GM18507 (cell line): ENCODE measurements at places on chromosomes 5 and 9.

DNA sequence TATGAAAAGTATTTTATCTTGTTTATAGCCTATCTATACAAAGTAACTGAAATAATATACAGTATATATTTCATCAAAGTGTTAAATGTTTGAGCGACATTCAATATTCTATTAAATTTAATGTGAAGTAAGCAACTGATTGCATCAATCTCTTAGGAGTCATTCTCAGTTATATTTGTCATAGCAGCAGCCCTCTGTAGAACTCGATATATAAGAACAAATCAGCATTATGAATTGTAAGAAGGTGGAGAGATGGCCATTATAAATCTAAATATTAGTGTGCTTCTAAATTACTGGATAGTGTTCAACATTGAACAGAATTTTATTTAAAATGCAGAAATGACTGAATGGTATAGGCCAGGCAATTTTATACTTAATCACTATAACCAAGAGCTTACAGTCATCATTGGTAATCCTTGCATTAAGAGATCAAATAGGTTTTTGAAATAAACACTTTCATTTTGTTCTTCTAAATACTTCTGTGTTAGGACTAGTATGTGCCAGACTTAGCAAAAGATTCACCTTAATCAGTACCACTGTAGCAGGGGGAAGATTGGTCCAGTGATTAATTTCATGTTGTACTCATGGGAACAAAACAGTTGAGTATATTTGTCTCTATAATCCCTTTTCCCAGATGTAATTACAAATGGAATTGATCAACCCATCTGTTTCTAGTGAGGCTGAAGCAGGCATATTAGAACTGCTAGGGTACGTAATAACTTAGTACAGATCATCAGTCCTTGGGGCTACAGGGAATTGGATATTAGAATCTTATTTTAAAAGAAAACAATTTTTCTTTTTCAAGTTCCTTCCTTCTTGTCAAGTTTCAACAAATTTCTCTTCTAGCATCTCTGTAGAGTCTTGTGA is 108.3 kb upstream of the TYRP1 start:
- no peak for DNase-seq

DNA sequence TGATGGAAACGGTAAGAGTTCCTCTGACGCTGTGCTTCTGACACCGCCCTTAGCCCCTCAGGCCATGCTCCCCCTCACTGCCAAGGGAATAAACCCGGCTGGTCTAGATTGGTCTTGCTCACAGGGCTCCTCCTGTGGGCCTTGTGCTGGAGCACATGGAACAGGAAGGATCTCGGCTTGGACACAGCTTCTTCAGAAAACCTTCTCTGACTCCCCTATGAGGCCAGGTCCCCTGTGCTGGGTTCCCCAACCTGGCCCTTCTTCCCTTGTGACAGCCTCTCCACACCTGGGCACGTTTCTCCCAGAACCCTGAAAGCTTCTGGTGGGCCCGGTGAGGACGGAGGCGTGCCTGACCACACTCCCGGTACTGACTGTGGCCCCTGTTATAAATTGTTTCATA is 8.2 kb downstream of the SPATA31E1 start:
- no peak for DNase-seq

GRCh38 chr5:39079147-39079546 is 4.9 kb upstream of the RICTOR start:
- DNase-seq, result no peak

- DNase-seq, result no peak
Measured at GRCh38 chr9:133351908-133352634, 4.1 kb downstream of the RPL7A start.

DNA sequence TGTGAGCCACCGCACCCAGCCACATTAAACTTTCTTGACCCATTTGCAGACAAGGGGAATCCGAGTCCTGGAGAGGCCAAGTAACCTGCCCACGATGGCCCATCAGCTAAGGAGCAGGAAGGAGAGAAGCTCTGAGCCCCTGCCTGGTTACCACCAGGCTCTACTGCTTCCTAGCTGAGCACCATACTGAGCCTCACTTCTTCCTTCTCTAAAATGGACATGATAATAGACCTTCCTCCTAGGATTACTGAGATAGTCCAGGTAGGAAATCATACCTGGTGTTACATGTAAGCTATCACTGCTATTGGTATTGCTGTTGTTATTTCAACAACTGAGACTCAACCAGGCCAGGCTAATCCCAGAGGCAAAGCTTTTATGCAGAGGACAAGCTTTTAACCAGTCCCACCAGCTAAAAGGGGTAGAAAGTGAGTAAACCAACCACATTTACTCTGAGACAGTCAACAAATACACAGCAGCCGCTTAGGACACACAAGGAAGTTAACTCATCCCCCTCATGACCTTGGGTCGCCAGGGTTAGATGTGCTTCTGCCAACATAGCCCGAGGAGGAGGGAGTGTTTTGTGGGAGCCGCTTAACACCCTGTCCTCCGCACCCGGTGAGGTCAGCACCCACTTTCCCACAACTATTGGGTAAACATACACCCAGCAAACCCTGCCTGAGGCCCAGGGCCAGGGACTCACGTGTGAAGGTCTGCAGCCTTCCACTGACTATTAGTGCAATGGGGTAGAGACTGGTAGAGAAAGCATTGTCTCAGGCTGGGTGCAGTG is 20.6 kb upstream of the PTGES start:
- DNase-seq, result no peak

DNA sequence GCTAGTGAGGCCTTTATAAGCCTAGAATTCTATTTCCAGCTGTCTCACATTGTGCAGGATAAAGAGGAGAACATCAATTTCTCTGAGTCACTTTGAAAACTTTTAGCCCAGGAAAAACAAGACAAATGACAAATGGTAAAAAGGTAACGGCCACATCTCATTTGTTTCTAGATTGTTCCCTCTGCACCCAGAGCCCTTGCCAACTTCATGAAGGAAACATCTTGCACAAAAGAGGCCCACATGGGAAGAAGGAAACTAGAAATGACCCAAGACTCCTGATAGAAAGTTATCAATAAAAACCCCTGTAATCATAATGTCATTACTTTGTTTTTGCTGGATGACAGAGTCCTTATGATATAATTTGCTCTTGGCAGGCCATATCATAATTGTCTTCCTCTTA is 5.3 kb downstream of the DPYSL3 start:
- no peak for DNase-seq

DNA sequence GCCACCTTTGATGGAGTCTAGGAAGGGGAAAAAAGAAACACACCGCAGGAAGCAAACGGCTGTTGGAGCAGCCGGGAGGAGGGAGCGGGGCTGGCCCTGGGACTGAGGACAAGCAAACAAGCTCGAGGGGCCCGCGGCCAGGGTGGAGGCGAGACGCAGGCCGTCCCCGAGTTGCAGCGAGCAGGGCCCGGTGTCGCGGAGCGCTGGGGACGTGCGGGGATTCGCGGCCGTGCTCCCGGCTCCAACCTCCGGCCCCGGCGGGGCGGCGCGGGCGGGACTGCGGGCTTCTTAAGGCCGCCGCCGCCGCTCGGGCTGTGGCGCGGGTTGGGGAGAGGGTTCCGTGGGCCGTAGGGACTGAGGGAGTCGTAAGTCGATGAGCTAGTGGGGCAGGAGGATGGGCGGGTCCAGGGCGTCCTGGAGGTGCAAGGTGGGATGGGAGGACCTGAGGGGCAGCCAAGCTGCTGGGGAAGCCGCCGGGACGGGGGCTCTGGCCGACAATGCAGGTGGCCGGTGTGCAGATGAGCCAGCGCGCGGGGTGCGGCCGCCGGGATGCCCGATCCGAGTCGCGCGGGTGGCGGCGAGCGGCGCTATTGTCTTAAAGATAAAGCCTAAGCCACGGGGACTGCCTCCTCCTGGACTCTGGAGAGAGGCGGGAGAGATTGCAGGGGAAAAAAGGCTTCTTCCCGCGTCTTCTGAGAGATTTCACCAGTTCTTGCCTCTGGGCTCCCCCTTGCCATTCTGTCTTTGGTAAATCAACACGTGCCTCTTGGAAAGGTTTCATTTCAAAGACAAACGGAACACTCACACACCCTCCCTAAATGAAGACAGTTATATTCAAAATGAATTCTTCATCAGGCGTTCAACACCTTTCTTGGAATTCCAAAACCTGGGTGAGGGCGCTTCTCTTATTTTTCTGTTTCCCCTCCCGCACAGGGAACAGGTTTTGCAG is 1.6 kb upstream of the HAPLN1 start:
- DNase-seq, result no peak

DNA sequence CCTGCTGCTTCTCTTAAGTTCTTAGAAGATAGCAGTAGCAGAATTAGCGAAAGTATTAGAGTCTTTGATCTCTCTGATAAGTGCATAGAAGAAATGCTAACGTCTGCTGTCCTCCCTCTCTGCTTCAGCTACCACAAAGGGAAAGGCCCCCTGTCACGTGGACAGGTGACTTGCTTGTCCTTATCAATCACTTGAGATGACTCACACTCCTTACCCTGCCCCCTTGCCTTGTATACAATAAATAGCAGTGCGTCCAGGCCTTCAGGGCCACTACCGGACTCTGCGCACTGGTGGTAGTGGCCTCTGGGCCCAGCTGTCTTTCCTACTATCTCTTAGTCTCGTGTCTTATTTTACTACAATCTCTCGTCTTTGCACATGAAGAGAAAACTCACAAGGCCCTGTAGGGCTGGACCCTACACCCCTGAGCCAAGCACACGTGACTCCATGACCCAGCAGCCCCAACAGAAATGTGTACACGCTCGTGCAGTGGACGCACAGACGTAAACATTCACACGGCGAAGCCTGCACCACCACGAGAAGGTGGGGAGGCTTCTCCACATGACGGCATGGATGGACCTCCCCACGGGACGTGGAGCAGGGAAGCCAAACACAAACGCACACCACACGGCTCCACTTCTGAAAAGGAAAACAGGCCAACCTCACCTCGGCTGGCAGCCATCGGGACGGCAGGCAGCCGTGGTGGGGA is 38.3 kb downstream of the PNPLA7 start:
- DNase-seq, result no peak

GRCh38 chr5:61371474-61371873 is 39.4 kb downstream of the ZSWIM6 start:
- no peak for DNase-seq

DNA sequence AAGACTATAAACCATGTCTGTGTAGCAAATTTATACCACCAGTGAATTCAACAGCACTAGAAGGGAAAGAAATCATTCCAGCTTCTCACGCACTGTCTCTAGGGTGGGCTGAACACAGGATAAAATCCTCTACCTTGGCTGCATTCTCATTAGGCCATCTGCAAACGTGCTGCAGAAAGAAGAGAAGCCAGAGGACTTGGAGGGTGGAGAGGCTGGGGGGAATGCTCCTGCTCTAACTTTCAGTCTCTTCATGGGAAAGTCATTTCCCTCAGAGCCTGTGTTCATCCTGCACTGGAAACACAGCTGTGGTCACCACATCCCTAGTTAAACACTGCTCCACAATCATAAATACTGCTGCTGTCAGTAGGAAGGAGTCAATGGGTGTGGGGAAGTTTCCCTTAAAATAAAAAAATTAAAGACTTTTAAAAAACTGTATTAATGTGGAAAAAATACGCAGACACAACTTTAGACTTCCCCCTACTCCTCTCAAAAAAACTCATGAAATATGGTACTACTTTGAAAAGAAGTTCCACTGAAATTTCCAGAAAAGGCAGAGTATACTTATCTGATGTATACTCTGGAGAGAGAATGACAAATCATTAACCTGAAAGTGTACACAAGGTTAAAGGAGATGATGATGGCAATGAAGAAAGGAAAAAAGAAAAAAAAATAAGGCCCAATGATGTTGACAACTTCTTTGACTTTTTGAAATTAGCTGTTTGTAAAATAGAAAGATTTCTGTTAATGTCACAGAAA is 46.8 kb downstream of the LHFPL2 start:
- no peak for DNase-seq

GRCh38 chr5:137264573-137264972 is 234.6 kb downstream of the SPOCK1 start:
- no peak for DNase-seq

GRCh38 chr9:125202846-125203618 is 2.7 kb downstream of the RABEPK start:
- no peak for DNase-seq

- no peak for DNase-seq
Measured at GRCh38 chr9:20353524-20353923, 268.8 kb downstream of the MLLT3 start.

GRCh38 chr5:39892708-39893107 is 467.9 kb upstream of the DAB2 start:
- DNase-seq, result no peak

DNA sequence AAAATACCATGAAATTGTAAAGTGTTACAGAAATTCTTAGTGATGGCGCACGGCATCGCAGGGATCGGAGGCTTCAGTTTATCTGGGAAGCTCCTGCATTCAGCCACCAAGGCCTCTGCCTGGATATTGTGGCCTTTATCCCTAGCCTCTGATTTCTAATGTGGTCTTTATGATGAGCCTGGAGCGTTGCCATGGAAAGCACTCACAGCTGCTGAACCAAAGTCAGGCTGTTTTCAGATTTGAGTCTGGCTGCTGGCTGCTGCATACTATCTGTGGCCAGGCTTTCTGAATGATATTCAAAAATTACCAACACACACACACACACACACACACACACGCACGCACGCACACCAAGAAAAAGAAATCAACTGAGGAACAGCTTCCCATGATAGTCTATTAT is 101.1 kb upstream of the ZNF366 start:
- DNase-seq, result no peak

DNA sequence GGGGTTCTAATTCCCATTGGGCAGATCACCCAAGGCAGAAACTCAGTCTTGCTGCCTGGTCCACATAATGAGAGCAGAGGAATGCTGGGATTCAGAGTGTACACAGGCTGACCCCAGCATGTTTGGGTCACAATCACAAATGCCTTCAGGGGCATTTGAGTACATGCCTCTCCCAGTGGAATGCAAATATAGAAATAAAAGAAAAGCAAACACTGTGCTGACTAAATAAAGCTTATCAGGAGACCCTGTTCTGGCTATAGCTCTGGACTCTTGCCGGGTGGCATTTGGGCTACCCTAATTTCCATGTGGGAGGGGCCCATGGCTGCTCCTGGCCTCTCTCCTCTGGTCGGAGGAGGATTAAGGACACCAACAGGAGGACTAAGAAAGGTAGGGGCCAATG is 121.4 kb downstream of the DOCK8 start:
- DNase-seq, result no peak

DNA sequence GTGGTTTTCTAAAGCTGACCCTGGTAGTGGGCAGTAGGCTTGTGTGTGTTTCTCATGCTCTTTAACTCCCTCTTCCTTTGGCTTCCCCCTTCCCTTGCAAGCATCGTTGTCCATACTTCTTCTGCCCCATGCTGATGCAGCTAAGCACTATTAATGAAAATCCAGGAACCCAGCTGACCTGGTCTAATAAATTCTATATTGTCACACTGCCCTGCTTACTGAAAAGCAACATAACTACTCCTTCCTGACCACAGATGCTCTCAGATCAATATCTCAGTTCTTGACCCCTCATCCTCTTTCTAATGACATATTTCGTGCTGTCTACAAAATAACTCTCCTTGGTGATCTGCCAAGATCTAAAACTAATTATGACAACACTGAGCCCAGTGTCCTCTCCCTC is 405.5 kb downstream of the EFNA5 start:
- DNase-seq, result no peak
